Activated naive CD4-positive, alpha-beta T cell treated with Interleukin-2 at 50 U/mL for 16 hours (primary cell): ENCODE measurements at places on chromosomes 6 and 20.
A peak's percentile ranks its signal among the peaks of the same experiment; 100 is the strongest.

DNA sequence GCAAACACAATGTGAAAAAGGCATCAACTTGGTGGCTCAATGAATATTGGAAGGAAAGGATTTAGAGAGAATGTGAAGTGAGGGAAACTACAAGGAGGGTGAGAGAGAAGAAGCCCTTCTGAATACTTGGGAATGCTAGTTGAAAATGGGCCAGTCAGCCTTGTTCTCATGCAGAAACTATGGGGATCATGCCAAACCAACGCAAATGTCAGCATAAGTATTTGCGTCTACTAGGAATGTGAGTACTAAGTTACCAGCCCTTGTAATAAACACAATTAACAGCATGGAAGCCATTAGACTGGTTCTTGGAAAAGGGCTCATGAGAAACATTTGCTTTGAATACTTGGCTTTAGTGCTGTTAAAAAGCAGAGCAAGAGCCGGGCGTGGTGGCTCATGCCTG, 54.9 kb upstream of the AIG1 start:
- no peak for DNase-seq

- DNase-seq: no peak
Measured at GRCh38 chr6:46794068-46794467, 879 bp downstream of the MEP1A start.

DNA sequence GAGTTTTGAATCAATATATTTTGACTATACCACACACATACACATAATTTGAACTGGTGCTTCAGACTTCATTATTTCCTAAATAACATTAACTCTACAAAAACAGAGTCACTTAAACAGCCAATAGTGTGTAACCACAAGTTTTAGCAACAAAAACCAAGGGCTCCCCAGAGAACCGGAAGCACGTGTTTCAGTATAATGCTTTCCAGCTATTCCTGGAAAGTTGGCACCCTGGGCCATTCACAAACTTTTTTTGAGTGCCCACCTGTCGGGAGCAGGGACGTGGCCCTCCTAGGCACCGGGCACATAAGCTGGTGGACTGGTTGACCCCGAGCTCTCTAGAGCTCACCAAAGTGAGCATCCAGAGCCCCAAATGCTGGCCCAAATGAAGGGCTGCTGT, 1.9 kb upstream of the SLC35D3 start:
- no peak for DNase-seq

GRCh38 chr6:52900536-52900935, 9.0 kb downstream of the GSTA3 start:
- no peak for DNase-seq

DNA sequence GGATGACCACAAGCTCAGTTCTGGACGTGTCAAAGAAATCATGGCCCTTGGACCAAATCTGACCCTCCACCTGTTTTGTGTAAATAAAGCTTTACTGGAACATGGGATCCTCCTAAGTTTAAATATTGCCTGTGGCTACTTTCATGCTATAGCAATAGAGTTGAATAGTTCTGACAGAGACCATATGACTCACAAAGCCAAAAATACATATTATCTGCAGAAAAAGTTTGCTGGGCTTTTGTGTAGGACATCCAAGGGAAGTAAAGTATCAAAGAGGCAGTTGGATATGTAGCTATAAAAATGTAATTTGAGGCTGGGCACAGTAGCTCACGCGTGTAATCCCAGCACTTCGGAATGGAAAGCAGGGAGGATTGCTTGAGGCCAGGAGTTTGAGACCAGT, 78.9 kb downstream of the TOX2 start:
- no peak for DNase-seq

DNA sequence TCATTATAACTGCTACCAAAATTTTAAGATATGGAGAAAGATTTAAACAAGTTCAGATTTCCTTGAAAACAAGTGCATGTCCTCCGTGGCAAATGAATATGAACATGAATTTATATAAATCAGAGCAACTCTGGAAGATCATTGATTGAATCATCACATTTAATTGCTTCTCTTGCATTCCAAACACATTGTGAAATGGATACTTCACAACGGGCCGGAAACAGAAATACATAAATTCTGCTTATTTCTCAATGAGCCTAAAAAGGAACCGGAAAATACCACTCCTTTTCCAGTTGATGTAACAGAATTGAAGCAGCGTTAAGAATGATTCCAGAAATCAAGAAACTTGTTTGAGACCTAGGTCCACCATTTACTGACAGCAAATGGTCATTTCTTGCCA, 134.6 kb upstream of the BTN3A2 start:
- DNase-seq: no peak

- no peak for DNase-seq
Measured at GRCh38 chr6:148934961-148935360, 188.1 kb downstream of the UST start.

- no peak for DNase-seq
Measured at GRCh38 chr6:21504790-21505189, 88.8 kb upstream of the SOX4 start.

- DNase-seq: no peak
Measured at GRCh38 chr6:131685266-131685780, 15.9 kb downstream of the OR2A4 start.

- no peak for DNase-seq
Measured at GRCh38 chr20:48457193-48458002, 370.4 kb downstream of the PREX1 start.

- no peak for DNase-seq
Measured at GRCh38 chr20:22529150-22530019, 55.0 kb downstream of the FOXA2 start.

DNA sequence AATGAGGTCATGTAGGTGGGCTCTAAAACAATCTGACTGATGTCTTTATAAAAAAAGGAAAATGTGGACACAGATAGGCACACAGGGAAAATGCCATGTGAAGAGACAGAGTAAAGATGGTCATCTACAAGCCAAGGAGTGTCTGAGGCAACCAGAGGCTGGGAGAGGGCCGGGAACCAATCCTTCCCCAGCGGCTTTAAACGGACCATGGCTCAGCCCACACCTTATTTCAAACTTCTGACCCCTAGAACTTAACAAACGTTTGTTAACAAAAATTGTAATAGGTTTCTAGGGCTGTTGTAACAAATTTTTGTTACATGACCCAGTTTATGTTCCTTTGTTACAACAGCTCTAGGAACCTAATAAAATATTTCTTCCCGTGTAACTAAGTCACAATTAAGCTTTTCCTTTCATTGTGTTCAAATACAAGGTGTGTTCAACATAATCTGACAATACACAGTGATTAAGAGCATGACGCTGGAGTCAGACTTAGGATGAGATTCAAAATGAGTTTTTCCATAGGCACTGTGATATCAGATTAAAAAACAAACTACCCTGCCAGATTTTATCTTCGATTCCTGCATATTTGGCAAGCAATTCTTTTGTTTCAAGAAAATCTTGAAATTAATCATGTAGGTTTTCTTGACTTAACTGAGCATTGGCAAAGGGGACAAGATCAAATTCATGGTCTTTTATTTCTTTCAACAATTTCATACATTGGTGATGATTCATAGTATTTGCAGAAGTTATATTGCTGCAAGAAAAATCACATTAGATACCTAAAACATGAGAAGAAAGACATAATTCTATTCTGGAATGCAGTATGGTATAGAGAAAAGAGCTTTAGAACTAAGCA, 169.5 kb upstream of the RIPOR2 start:
- no peak for DNase-seq

DNA sequence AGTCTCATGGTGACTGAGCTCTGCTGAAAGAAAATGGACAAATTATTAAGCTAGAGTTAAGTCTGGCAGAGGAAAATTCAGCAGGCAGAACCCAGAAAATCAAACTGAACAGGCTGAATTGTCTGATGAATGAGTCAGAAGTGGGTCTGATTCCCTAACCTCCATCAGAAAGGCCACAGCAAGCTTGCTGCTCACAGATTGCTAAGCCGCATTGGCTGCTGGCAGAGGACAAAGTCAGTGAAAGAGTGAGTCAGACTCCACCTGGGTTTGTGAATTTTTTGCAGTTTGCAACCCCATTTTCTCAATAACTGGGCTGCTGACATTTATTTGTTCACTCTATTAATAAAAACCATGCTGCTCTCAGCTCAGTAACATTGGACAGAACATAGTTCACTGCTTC, 191.3 kb downstream of the EPM2A start:
- DNase-seq: no peak

DNA sequence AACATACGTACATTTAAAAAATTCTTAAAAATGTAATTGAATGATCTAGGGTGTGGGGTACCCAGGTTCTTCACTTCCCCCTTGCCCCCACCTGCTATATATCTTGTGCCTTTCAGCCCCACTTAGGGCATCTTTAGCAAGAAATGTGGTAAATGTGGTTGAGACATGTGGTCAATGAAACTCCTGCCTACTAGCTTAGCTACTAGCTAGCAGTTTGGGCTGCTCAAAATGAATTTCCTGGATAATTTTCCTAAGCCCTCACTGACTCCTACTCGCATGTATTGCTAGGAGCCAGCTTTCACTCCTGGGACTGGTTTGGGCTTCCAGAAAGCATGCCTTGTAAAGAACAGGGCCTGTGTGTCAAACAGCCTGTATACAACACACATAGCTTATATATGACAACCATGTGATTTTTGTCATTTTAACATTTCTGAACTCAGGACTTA, 257.3 kb downstream of the ATXN1 start:
- DNase-seq: no peak

GRCh38 chr6:9628819-9629218, 786.1 kb downstream of the TFAP2A start:
- DNase-seq: no peak

GRCh38 chr20:47290008-47290407, 66.5 kb downstream of the ZMYND8 start:
- no peak for DNase-seq

GRCh38 chr6:107061125-107062020, 33.4 kb downstream of the MTRES1 start:
- no peak for DNase-seq

DNA sequence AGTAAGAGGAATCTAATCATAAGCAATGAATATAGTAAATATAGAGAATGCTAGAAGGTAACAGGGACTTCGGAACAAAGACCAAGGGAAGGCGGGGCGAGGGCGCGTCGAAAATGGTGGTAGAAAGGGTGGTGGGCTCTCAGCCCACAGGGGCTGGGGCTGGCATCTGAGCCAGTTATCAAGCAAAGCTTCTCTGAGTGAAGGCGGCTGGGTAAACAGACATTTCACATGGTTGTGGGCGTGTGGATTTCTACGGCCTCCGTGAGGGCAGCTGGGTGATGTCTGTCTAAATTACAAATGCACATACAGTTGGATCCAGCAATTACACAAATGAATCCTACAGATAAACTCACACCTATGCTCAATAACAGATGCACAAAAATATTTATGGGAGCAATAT, 56.6 kb downstream of the TOX2 start:
- DNase-seq: no peak

- no peak for DNase-seq
Measured at GRCh38 chr20:38473367-38473795, 738 bp downstream of the RALGAPB start.

DNA sequence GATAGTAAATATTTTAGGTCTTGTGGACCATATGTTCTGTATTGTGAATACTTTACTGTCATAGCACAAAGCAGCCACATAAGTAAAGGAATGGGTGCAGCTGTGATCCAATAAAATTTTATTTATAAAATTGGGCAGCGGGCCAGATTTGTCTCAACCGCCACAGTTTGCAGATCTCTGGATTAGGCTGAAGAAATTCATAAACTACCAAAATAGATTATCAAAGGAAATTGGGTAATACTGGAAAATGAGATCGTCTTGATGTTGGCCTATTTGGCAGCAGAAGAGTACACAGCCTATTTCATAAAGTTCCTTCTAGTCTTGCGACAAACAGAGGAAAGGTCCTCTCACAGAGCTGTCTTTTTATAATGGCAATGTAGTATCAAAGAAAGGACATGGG, 69.8 kb downstream of the DZANK1 start:
- no peak for DNase-seq

DNA sequence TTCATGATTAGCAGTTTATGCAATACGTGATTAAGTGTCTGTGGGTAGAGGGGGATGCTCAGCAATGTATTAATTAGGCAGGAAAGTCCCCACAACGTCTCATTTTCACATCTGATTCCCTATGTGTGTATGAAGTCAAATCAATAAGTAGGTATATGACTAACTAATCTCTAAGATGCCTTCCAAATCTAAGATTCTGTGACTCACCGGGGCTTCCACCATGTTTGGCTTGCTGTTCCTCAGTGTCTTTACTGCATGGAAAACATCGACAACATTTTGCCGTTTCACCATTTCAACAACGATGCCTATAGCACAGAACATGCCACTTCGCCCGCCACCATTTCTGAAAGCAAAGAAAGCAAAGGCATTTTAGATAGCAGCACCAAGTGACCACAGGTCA, 72.0 kb upstream of the THEMIS start:
- peak; percentile 51 for DNase-seq

DNA sequence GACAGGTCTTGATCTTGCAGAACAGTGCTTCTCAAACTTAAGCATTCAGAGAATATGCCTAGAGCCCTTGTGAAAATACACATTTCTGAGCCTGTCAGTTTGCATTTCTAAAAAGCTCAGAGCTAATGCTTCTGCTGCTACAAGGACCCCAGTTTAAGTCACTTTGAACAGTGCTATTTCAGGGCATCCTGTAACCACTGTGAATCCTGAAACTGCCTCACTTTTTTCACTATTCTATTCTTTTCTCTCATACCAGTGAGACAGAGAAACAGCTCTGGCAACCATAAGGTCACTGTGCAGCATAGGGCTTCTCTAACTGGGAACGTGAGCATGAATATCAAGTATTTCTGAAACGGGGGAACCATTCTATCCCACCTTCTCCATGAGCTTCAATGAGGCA, 51.2 kb downstream of the LGSN start:
- DNase-seq: no peak

DNA sequence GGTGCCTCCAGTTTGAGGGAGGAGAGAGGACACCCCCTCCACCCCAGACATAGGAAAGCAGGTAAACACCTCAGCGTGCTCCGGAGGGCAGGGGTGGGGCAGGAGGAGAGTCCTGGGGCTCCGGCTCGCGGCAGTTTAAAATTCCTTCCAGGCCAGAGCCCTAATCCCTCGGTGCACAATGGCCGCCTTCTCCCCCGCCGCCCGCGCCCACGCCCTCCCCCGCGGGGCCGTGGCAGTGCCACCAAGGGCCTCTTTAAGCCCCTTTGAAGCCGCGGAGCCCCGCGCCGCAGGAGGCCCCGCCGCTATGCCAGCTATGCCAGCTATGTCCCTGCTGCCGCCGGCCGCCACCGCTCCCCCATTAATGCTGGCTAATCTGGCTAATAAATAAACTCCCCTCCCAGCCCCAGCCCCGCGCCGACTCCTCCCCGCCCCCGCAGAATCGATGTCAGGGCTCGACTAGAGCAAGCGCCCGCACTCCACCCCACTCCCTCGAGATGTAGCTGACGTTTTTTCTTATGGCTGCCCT, 125.1 kb downstream of the MRPL14 start:
- no peak for DNase-seq

- DNase-seq: no peak
Measured at GRCh38 chr6:104788400-104788799, 71.3 kb downstream of the HACE1 start.

GRCh38 chr20:9515214-9515585, 810 bp downstream of the LAMP5 start:
- DNase-seq: no peak
